Colonic mucosa (tissue), 4 donors: ENCODE measurements at places on chromosomes 4 and X.
A peak's percentile ranks its signal among the peaks of the same experiment; 100 is the strongest.

DNA sequence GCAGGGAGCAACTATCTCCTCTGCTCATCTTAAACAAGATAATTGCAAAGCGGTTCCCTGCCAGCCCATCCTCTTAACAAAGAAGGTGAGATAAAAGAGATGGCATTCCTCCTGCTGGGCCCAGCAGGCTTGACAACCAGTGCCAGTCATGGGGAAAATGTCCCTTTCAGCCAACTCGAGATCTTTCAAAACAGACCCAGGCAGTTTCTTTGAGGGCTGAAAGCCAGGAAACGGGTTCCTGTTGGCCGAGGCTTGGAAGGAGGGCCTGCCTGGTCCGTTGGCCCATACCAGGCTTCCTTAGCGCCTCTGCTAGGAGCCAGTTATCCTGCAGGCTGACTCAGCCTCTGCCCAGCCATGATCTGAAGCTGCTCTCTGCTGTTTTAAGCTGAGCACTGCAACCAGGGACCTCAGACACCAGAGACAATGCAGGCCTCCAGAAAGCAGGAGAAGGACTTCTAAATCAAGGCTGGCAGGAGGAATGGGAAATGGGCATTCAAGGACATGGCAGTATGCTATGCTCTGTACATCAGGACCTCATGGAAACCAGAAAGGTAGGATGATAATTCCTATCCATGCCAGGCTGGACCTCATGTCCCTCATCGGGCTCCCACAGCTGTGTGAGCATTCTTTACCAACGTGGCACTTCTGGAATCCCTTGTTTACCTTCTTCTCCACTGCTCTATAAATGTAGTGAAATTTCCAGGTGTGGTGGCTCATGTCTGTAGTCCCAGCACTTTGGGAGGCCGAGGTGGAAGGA lies 42.4 kb upstream of the SLC2A9 start:
- no peak for DNase-seq

- DNase-seq, result peak; percentile 65
Observed at GRCh38 chrX:153032397-153033118, 23.7 kb upstream of the PNMA3 start.

DNA sequence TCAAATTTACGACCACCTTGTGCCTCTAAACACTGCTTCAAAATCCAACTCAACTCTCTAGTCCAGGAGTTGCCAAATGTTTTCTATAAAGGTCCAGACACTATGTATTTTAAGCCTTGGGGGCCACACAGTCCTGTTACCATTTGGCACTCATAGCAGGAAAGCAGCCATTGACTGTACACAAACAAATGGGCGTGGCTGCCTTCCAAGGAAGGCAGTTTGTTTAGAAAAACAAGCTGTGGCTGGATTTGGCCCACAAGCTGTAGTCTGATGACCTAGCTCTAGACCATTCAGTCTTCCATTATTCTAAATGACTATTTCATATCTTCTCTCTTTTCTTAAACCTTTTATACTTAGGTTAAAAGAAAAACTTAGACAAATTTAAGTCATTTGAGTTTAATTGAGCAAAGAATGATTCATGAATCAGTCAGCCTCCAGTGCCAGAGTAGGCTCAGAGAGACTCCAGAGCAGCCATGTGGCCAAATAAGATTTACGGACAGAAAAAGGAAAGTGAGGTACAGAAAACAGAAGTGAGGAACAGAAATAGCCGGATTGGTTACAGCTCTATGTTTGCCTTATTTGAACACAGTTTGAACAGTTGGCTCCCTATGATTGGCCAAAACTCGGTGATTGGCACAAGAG lies 825.8 kb upstream of the LCORL start:
- DNase-seq, result no peak

DNA sequence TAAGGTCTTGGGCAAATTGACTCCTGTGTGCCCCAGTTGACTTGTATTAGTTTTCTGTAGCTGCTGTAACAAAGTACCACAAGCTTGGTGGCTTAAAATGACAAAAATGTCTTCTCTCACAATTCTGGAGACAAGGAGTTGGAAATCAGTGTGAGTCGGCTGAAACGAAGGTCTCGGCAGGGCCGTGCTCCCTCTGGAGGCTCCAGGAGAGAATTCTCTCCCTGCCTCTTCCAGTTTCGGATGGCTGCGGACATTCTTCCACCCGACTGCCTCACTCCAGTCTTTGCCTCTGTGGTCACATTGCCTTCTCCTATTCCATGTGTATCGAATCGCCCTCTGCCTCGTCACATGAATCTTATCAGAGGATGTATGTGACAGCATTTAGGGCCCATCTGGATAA lies 66.0 kb upstream of the PHOX2B start:
- no peak for DNase-seq

DNA sequence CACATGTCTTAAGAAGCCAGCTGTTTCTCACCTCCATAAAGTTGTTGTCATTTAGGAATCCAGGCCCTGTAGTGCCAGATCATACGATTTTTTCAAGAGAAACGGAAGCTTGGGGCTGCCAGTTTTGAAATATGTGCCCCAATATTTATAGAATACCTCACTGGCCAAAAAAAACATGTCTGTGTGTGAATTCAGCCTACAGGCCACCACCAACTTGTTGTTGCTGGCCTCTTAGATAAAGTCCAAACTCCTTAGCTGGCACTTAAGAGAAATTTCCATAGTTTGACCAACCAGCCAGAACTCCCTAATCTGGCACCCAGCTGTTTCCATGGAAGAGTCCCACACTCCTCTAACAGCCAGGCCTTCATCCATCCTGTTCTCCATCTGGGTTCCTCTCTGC lies 74.1 kb downstream of the WDR19 start:
- no peak for DNase-seq

DNA sequence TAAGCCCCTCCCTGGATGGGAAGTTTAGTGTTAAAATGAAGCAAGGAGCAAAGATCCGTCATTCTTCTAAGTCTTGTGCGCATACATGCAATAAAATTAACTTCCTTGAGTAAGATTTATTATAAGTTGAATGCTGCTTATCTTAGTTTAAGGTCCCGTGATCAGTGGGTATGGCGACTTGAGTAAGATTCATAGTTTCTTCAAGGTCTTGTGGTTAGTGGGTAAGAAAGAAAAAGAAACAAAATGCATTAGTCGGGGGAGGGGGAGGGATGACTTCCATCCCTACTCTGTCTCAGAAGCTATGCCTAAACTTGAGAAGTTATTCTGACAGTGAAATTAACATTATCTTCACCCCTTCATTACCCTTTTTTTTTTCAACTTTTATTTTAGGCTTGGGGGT lies 127.3 kb upstream of the MAGEB16 start:
- no peak for DNase-seq

GRCh38 chrX:112163906-112164305 lies 81.3 kb upstream of the TRPC5 start:
- no peak for DNase-seq

DNA sequence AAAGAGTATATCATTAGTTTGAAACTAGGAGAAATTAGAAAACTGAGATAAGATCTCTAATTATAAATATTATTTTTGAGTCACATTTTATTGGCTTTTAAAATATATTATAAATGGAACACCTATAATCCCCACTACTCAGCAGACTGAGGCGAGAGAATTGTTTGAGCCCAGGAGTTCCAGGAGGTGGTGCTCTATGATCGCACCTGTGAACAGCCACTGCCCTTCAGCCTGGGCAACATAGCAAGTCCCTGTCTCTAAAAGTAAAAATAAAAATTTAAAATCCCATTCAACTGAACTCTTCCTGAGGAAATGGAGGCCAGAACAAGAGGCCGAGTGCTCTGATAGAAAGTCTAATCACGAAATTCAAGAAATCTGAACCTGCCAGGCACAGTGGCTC lies 6.3 kb upstream of the C4orf36 start:
- DNase-seq, result no peak

DNA sequence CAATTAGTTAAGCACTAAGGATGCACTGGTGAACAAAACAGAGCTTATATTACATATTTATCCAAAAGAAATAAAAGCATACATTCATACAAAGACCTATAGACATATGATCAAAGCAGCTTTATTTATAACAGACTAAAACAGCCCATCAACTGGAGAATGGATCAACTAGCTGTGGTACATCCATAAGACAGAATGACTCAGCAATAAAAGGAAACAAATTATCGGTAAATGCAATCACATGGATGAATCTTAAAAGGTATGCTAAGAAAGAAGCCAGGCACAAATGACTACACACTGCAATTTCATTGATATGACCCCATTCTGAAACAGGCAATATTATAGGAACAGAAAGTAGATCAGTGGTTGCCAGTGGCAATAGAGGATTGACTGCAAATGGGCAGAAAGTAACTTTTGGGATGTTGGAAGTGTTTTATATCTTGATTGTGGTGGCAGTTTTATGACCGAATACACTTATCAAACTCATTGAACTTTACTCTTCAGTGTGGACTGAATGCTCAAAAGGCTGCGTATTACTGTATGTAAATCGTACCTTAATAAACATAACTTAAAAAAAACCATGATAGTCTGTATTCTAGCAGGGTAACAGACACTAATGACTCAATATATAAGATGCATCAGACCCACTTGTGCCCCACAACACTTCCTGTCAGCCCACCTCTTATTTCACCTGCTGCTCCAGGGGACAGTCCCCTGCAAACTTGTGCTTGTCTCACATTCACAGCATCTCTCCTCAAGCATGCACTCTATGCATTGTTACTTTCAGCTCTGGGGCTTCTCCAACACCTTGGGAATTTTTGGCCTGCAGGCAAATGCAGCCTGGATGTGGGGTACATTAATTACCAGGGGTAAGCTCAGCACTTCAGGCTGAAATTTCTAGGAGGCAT lies 59.1 kb downstream of the MID1IP1 start:
- DNase-seq, result no peak

- no peak for DNase-seq
Observed at GRCh38 chrX:137172317-137172948, 138.6 kb upstream of the GPR101 start.

GRCh38 chr4:59381591-59381990 lies 1818.5 kb upstream of the ADGRL3 start:
- DNase-seq, result no peak

DNA sequence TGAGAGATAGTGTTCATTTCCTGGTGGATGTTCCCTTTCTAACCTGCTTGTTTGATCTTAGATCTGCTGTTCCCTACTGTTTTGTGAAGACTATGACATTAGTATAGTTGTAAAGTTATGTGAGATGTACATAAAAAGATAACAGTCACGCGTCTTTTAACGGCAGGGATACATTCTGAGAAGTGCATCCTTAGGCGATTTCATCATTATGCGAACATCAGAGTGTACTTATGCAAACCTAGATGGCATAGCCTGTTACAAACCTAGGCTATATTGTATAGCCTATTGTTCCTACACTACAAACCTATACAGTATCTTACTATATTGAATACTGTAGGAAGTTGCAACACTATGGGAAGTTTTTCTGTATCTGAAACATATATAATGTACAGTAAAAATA lies 50.4 kb downstream of the MCUB start:
- DNase-seq, result no peak

- DNase-seq, result peak; percentile 64
Observed at GRCh38 chr4:36243355-36244256, 708 bp downstream of the ARAP2 start.

DNA sequence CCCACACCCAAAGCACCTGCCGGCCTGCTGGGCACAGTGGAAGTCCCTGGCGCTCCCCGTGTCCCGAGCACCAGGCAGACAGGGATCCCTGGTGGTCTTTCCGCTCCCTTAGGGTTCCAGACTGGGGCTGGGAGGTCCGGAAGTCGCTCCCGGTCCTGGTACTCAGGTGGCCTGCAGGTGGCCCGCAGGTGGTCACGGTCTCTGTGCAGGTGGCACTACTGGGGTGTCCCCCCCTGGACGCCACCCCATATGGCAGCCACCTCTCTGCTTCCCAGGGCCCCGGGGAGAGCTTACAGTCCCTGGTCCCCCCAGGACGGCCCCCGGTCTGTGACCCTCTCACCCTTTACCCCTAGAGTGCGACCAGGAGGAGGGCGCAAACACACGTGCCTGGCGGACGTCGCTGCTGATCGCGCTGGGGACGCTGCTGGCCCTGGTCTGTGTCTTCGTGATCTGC lies 13.6 kb downstream of the SLC25A6 start:
- DNase-seq, result no peak

DNA sequence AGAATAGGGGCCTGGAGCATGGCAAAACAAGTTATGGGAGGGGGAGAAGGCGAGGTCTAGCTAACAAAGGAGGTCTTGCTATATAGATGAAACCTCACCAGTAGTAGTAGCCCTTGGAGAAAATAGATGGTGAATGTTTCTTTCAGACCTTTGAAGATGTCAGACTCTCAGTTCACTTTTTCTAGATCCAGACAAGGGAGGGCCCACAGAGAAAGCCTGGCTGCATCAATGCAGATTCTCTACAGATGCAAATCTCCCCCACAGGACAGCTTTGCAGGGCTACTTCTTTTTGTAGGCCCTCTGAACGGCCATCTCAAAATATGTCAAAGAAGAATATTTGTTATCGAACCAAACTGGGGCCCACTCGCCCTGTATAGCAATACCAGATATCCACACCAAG lies 159.7 kb downstream of the ANK2 start:
- DNase-seq, result no peak

DNA sequence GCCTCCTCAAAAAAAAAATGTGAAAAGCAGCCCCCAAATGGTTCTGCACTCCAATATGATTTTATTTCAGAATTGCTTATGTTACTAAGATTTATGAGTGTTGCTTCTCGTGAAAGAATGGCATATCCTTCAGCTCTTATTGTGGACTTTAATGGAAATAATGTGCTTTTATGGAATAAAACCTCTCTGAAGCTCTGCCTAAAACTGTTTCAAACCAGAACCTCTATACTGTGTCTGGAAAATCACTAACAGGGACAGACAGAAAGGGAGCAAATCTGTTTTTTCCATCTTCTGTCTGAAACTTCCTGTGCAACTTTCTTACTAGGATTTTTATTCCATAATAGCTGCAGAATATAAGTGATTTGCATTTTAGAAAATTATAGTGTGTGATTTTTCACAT lies 493.1 kb downstream of the ANKRD50 start:
- DNase-seq, result no peak

DNA sequence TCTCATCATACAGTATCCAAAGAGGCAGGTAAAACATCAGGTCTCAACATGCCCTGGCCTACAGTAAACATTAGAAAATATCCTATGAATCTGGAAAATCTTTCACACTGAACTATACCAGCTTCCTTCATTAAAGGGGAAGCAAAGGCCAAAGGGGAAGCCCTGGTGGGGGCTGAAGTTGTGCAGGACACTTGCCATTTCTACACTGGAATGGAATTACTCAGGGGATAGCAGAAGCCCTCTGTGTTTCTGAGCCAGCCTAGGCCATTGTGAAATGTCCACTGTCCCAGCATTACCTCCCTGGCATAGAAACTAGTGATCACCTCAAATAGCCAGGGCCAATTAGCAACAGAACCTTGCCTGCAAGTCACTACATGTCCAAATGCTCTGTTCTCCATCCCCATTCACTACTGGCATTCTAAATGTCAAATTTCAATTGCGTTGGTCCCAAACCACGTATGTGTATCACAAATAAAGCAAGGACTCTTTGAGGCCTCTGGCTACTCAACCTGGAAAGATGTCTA lies 429.9 kb downstream of the AFF2 start:
- no peak for DNase-seq

GRCh38 chr4:77201343-77201742 lies 44.3 kb downstream of the CCNG2 start:
- DNase-seq, result no peak
